ENCODE measurements at places on chromosomes 1 and 21.
A peak's percentile ranks its signal among the peaks of the same experiment; 100 is the strongest.

GRCh38 chr1:80807981-80808380 is 992.8 kb upstream of the ADGRL2 start:
- no peaks in the 10 kb centered on the region for H3K36me3 ChIP-seq
- H3K27ac ChIP-seq: no peak overlapping the region
- no peak for DNase-seq
- H3K27me3 ChIP-seq: no peaks in the 10 kb centered on the region
- no peaks in the 10 kb centered on the region for H3K4me1 ChIP-seq
- no peak overlapping the region for H3K4me3 ChIP-seq

DNA sequence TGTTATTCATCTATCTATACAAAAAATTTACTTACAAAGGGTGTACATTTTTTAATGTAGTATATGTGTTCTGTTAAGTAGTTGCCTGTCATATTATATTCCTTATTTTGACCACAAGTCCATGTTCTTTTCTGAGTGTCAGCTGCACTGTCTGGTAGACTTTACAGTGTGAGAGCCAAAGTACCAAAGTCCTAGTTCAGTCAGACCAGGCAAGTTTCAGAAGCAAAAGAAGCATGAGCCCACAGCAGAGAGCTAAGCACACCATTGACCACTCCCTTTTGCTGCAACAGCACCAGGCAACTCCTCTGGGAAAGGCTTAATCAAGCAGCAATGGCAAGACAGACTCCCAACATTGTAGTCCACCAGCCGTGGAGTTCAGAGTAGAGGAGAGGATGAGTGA is 631.9 kb upstream of the PKN2 start:
- H3K4me1 ChIP-seq: no peaks in the 10 kb centered on the region
- H3K36me3 ChIP-seq: no peaks in the 10 kb centered on the region
- H3K4me3 ChIP-seq: no peak overlapping the region
- H3K27ac ChIP-seq: no peak overlapping the region
- no peak for DNase-seq
- peaks cover 23% of the 10 kb centered on the region for H3K27me3 ChIP-seq

DNA sequence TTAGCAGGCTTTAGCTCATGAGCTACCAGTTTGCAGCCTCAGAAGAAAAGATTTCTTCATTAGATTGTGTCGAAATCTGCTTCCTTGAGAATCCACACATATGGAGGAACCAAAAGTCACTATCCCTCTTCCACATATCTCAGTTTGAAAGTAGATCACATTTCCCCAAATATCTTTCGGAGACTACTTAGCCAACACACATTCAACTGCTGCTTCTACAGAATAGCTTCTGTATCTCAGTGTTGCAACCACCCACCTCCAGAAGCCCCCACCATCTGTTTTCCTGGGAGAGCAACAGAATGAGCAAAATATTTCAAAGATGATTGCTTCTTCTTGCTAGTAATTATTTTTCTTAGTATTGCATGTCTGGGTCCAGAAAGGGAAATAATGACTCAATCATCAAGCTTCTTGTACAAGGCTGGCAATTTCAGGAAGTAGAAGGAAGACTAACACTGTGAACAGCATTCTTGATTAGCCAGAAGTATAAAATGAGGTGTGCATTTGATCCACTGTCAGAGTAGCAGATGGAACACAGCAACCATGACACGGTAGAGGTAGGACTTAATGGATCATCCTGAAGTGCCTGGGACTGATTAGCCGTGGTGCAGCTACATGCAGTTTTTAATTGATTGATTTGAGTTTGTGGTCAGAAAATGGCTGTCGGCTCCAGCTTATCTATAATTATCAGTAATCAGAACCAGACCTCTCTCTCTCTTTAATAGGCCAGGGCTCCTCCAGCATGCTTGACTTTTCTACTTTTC is 24.9 kb downstream of the ZC3H11B start:
- H3K4me3 ChIP-seq: no peak overlapping the region
- no peak for DNase-seq
- peaks cover 34% of the 10 kb centered on the region for H3K27me3 ChIP-seq

- H3K27ac ChIP-seq: peak overlapping the region; percentile 8
- no peaks in the 10 kb centered on the region for H3K36me3 ChIP-seq
- H3K4me3 ChIP-seq: no peak overlapping the region
- no peaks in the 10 kb centered on the region for H3K27me3 ChIP-seq
These were observed 358.5 kb downstream of the GPATCH2 start for GRCh38 chr1:217272385-217272784.

GRCh38 chr1:37480125-37480466 is 5.7 kb downstream of the ZC3H12A start:
- H3K27ac ChIP-seq: peak overlapping the region; percentile 93
- H3K4me1 ChIP-seq: peaks cover 39% of the 10 kb centered on the region
- no peak for DNase-seq
- no peaks in the 10 kb centered on the region for H3K27me3 ChIP-seq
- peak overlapping the region; percentile 89 for H3K4me3 ChIP-seq
- peaks cover 98% of the 10 kb centered on the region for H3K36me3 ChIP-seq

DNA sequence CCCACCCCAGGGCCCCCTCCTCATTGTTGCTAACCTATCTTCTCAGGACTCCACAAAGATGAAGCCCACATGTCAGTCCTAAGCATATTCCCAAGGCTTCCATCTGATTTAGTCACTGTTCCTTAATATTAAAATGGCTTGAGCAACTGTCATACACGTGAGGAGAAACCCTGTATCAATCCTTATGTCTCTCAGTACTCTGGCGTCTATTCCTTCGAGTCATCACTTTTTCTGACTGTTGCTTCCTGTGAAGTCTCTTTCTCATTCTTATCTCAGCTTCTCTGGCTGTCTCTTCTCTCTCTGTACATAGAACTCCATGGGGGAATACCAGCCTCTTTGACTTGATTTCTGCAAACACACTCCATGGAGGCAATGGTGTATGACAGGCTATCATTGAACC is 98.4 kb downstream of the C4BPA start:
- H3K4me1 ChIP-seq: peaks cover 11% of the 10 kb centered on the region
- H3K4me3 ChIP-seq: no peak overlapping the region

GRCh38 chr1:36675106-36675505 is 192.4 kb upstream of the CSF3R start:
- no peaks in the 10 kb centered on the region for H3K4me1 ChIP-seq
- no peak overlapping the region for H3K4me3 ChIP-seq
- H3K27ac ChIP-seq: no peak overlapping the region
- no peak for DNase-seq

DNA sequence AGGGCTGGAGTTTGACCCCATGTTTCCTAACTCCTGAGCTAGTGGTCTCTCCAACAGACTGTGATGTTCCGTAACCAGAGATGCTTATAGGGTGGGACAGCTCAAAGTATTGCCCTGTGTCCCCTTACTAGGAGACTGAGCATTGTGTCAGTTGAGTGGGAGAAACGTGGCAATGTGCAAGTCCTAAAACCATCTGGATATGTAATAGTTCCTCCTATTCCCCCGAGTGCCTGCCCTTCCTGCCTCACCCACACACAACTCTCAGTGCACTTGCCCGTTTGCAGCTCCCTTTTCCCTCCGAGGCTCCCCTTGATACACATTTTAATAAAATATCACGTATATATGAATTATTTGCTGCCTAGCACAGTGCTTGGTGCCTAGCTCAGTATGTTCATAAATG is 3.4 kb downstream of the PIGV start:
- H3K36me3 ChIP-seq: peaks cover 24% of the 10 kb centered on the region
- H3K4me3 ChIP-seq: no peak overlapping the region
- peaks cover 24% of the 10 kb centered on the region for H3K4me1 ChIP-seq
- no peak overlapping the region for H3K27ac ChIP-seq
- no peak for DNase-seq

GRCh38 chr1:198143797-198144196 is 13.0 kb upstream of the NEK7 start:
- no peaks in the 10 kb centered on the region for H3K27me3 ChIP-seq
- H3K4me3 ChIP-seq: no peak overlapping the region
- H3K36me3 ChIP-seq: no peaks in the 10 kb centered on the region
- DNase-seq: peak; percentile 40
- H3K4me1 ChIP-seq: peaks cover 11% of the 10 kb centered on the region
- no peak overlapping the region for H3K27ac ChIP-seq

- no peak overlapping the region for H3K4me3 ChIP-seq
- H3K27ac ChIP-seq: no peak overlapping the region
- H3K36me3 ChIP-seq: no peaks in the 10 kb centered on the region
These were observed 13.6 kb downstream of the FHAD1 start for GRCh38 chr1:15260418-15261154.

- H3K4me1 ChIP-seq: no peaks in the 10 kb centered on the region
- DNase-seq: no peak
- no peaks in the 10 kb centered on the region for H3K27me3 ChIP-seq
- no peak overlapping the region for H3K4me3 ChIP-seq
- peak overlapping the region; percentile 29 for H3K27ac ChIP-seq
These were observed 52.5 kb downstream of the EPRS1 start for GRCh38 chr1:219993554-219994433.

DNA sequence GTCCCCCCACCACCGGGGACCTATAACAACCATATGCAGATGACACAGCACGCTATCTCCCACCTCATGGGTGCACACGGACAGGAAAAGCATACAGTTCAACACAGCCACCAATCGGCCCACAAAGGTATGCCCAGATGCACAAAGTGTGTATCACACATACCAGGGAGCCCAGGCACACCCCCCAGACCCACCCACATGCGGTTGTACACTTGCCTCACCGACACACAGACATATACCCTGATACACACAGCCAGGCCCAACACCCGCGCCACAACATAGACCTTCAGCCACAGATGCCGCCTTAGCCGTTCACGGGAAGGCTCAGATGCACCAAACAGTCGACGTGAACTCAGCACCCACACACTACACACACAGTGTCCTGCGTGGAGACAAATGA is 5.5 kb downstream of the CROCC start:
- H3K27me3 ChIP-seq: no peaks in the 10 kb centered on the region
- H3K4me1 ChIP-seq: peaks cover 31% of the 10 kb centered on the region
- H3K4me3 ChIP-seq: no peak overlapping the region
- no peaks in the 10 kb centered on the region for H3K36me3 ChIP-seq
- H3K27ac ChIP-seq: peak overlapping the region; percentile 36
- DNase-seq: no peak

- H3K4me3 ChIP-seq: no peak overlapping the region
- peaks cover 7% of the 10 kb centered on the region for H3K36me3 ChIP-seq
- no peaks in the 10 kb centered on the region for H3K4me1 ChIP-seq
- H3K27ac ChIP-seq: no peak overlapping the region
- no peaks in the 10 kb centered on the region for H3K27me3 ChIP-seq
- no peak for DNase-seq
These were observed 158.1 kb downstream of the RUNX1 start for GRCh38 chr21:34890724-34891612.

- H3K4me1 ChIP-seq: peaks cover 9% of the 10 kb centered on the region
- H3K4me3 ChIP-seq: no peak overlapping the region
- peak; percentile 78 for DNase-seq
- no peaks in the 10 kb centered on the region for H3K27me3 ChIP-seq
- H3K36me3 ChIP-seq: peaks cover 69% of the 10 kb centered on the region
These were observed 23.9 kb downstream of the DNAJC8 start for GRCh38 chr1:28208818-28209441.

GRCh38 chr1:15384301-15384901 is 25.3 kb upstream of the EFHD2 start:
- no peaks in the 10 kb centered on the region for H3K36me3 ChIP-seq
- H3K27ac ChIP-seq: no peak overlapping the region
- no peak for DNase-seq
- peaks cover 3% of the 10 kb centered on the region for H3K4me1 ChIP-seq

DNA sequence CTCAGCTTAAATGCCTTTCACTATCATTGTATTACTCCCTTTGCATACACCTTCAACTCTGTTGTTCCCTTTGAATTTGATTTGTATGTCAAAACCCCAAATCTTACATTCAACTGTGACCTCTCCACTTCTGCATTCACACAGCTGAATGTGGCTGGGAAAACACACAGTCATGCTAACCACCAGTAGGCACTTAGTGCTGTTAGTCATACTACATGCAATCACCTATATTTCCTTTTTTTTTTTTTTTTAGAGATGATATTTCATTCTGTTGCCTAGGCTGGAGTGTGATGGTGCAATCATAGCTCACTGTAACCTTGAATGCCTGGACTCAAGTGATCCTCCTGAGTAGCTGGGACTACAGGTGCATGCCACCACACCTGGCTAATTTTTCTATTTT is 16.2 kb downstream of the BTBD8 start:
- DNase-seq: peak; percentile 37
- no peaks in the 10 kb centered on the region for H3K36me3 ChIP-seq
- H3K27me3 ChIP-seq: no peaks in the 10 kb centered on the region
- peak overlapping the region; percentile 52 for H3K27ac ChIP-seq

GRCh38 chr1:41232305-41232704 is 9.8 kb downstream of the SCMH1 start:
- peaks cover 6% of the 10 kb centered on the region for H3K36me3 ChIP-seq
- peaks cover 11% of the 10 kb centered on the region for H3K4me1 ChIP-seq
- H3K27me3 ChIP-seq: no peaks in the 10 kb centered on the region
- H3K4me3 ChIP-seq: no peak overlapping the region
- DNase-seq: no peak
- H3K27ac ChIP-seq: no peak overlapping the region

- H3K27ac ChIP-seq: no peak overlapping the region
- no peak overlapping the region for H3K4me3 ChIP-seq
- peak; percentile 78 for DNase-seq
- no peaks in the 10 kb centered on the region for H3K4me1 ChIP-seq
- H3K36me3 ChIP-seq: peaks cover 6% of the 10 kb centered on the region
These were observed 21.4 kb downstream of the SLC2A7 start for GRCh38 chr1:9004700-9005394.

DNA sequence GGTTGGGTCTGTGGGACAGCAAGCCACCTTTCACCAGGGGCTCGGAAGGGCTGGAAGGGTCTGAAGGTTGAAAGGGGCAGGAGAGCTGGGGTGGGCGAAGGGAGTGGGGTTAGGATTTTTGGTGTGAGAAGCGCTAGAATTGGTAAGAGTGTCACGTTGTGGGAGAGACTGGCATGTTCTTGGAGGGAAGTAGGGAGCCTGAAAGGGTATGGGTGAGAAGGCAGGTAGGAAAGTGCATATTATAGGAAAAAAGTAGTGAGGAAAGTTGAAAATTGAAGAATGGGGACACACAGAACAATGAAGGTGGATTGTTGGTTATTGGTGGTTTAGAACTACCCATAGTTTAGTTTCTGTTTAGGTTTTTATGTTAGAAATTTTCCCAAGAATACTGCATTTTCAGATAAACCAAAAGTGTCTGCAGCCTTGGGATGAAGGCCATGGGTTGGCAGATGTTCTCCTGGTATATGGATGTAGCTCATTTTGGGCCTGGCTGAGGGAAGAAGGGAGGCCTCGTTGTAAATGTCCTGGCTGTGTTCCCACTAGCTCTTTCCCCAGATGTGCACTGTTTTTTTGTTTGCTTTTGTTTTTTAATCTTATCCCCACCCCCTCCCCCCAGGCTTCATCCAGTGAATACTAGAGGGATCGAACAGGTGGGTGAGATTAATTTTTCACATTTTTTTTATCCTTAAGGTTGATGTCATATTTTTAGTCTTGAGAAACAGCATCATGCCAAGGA is 1.2 kb downstream of the LRRC42 start:
- H3K4me1 ChIP-seq: peaks cover 35% of the 10 kb centered on the region
- peak overlapping the region; percentile 75 for H3K27ac ChIP-seq
- H3K4me3 ChIP-seq: peak overlapping the region; percentile 85
- H3K27me3 ChIP-seq: no peaks in the 10 kb centered on the region
- H3K36me3 ChIP-seq: peaks cover 20% of the 10 kb centered on the region
- DNase-seq: no peak
